ENCODE measurements at places on chromosomes 1 and 21.

- DNase-seq, result peak; percentile 41
Observed at GRCh38 chr1:206419250-206419649, 51.0 kb upstream of the IKBKE start.

DNA sequence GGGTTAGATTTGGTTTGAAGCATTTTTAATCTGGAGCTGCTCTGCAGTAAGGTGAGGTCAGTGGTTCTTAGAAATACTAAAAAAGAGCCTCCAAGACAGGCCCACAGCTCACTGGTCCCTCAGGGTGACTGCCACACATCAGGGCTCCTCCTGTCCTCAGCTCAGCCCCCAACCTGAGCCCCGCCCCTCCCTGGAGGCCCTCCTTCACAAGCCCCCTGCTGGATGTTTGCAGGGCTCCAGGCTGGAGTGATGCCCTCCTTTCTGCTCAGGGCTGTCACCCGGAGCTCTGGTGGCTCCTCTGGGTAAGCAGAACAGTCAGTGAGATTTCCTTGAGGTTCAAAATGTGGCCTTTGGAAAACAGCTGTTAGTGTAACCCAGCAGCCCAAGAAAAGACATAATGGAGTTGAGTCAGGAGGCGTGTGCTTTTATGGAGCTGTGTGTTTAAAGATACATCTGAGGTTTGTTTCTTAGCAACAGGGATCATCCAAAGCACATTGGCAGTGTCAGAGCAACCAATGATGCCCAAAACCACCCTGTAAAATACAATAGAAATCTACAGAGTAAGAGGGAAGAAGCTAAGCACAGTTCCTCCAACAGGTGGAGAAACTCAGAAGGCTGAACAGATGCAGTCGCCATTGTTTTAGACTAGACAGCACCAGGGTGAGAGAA lies 21.4 kb downstream of the STUM start:
- DNase-seq, result no peak

DNA sequence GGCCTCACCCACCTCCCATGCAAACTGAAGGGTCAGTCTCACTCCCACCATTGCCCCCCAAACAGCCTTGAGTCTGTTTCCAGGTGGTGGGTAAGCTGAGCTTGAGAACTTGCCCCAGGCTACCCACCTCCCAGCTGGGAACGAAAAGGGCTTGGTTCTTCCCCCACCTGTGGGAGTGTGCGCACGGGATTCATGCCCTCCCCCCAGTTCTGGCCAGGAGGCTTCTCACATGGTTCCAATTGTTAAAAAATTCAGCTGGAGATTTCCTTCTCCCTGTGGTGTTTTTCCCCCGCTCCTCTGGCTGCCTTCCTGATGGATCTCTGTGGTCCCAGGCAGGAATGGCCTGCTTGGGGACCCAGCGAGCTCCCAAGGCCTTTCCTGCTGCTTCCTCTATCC lies 81.8 kb upstream of the C21orf91 start:
- DNase-seq, result no peak

GRCh38 chr1:195577748-195578147 lies 1030.5 kb downstream of the KCNT2 start:
- no peak for DNase-seq

DNA sequence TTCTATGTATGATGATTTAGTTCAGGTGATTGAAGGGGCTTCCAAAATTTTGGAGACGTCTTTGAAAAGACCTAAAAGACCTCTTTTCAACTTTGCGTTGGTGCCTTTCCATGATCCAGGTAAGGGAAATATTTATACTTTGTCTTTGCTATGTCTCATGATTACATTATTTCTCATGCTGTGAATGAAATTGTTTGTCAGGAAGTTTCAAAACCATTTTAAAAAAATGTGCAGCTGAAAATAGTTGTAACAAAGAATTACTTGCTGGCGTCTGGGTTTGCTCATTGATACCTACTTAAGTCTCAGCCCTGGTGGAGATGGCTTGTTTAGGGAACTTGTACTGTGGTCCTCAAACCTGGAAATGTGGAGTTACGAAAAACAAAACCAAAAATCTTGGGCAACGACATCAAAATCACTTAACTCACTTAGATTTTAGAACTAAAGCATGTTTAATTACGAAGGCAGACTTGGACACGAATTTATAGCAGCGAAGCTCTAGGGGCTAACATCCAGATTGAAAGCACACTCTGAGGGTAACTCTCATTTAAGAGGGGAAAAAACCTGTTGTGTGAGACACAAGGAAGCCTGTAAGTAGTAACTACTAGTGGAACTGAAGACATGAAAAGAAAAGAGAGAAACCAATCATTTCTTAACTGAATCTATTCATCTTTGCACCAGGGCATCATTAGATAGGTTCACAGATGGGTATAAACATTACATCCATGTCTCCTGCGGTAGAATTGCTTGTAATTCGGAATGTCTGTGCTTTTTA lies 924 bp downstream of the HMCN1 start:
- DNase-seq, result no peak

DNA sequence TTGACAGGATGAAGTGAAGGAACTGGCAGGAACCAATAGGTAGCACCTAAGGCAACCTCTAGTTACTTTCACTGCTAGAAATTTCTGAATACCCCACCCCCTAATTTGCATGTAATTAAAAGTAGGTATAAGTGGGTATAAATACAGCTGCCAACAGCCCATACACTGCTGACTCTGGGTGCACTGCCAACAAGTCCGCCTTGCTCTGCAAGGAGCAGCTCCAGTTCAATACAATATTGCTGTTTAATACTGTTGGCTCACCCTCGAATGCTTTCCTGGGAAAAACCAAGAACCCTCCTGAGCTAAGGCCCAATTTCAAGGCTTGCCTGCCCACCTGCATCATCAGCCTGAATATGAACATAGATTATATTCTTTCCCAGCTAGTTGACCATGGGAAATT lies 981.9 kb downstream of the ADGRL2 start:
- no peak for DNase-seq

DNA sequence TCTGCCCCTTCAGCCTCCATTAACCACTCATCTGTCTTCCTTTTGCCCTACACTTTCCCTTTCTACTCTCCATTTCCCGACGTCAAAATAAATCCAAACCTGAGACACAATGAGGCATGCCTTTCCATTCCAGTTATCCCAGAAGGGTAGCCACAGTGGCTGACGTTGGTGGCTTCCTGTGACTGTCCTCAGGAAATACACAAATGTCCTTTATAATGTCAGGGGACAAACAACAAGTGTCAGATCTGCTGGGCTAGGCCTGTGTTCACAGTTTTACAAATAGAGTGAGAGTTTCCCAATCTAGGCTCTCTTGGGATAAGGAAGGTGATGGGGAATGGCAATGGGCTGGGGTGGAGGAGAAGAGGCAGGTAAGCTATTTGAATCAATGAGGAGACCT lies 135.3 kb downstream of the BRINP2 start:
- DNase-seq, result no peak

GRCh38 chr1:210252621-210253051 lies 20.0 kb downstream of the SERTAD4 start:
- DNase-seq, result no peak

- DNase-seq, result no peak
Observed at GRCh38 chr1:59442492-59442891, 145.6 kb downstream of the FGGY start.

DNA sequence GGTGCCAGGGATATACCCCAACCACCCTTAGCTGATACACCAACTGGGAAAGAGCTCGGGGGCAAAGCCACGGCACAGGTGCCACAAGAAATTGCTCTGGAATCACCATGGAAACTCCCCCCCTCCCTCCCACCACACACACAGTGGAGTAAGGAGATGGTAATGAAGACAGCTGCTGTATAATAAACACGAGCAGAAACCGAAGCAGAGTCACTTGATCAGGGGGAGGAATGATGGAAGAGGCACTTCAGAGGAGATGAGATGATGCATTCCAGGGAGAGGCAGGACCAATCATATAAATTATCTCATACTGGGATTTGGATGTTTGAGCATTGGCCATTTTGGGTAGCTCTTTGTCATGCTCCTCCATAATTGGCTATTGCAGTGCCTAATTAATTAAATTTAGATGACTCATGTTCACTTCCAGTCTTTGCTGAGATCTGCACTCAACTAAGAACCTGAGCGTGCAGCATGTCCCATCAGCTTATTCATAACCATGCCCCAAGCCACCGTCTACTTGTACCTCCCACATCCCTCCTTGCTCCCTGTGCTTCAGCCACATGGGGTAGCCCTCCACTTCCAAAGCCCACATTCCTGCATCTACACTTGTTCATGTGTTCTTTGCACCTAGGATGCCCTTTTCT lies 189.5 kb downstream of the ZSCAN20 start:
- DNase-seq, result no peak

DNA sequence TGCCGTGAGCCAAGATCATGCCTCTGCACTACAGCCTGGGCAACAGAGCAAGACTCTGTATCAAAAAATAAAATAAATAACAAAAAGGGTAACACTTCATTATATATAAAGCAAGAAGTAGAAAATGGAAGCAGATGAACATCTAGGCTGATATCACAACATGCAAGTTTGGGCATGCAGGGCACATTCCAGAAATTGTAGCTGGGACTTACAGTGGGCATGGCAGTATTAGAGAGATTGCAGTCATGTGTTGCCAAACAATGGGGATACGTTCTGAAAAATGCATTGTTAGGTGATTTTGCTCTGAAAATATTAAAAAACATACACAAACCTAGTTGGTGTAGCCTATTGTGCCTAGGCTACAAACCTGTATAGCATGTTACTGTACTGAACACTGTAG lies 441.0 kb upstream of the PRMT6 start:
- peak; percentile 50 for DNase-seq

DNA sequence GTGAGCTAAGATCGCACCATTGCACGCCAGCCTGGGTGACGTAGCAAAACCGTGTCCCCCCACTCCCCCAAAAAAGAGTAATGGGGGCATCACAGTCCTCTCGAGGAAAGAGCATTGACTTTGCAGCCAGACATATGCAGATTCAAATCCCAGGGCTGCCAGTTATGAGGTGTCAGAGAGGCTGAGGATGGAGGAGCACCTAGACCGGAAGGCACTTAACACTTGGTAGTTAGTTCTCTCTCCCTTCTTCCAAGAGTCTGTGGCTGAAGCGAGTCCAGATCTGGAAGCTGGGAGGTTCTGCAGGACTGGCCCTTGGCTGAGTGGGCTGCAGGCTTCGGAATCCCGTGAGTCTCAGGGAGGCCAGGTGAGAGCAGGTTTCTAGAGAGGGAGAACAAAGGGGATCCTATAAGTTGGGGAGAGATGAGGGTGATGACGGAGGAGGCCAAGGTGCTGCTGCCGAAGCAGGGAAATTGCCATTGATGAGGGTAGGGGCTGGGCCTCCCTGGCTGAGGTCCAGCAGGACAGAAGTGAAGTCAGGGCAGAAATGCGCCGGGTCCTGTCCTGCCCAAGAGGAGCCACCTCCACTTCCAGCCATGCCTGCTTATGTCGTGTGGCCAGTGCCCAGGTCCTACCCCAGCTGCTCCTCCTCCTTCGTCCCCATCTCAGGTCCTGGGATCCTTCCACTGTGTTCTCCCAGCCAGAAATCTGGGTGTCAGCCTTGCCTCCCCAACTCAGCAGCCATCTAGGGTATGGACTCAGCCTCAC lies 13.3 kb upstream of the SPOCD1 start:
- no peak for DNase-seq

DNA sequence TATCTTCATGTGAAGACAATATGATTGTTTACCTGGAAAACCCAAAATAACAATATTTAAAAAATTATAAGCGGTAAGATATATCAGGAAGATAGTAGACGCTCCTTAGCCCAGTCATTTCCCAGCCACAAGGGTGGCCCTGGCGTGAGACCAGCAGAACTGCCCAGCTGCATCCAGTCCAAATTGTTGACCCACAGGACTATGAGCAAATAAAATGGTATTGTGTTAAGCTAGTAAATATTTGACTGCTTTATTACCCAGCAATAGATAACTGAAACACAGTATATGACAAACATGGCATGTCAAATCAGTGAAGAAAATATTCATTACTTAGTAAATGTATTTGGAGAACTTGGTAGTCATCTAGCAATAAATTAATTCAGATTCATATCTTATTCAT lies 294.3 kb upstream of the SPAG17 start:
- no peak for DNase-seq

GRCh38 chr1:26932531-26932930 lies 11.0 kb downstream of the NUDC start:
- no peak for DNase-seq

DNA sequence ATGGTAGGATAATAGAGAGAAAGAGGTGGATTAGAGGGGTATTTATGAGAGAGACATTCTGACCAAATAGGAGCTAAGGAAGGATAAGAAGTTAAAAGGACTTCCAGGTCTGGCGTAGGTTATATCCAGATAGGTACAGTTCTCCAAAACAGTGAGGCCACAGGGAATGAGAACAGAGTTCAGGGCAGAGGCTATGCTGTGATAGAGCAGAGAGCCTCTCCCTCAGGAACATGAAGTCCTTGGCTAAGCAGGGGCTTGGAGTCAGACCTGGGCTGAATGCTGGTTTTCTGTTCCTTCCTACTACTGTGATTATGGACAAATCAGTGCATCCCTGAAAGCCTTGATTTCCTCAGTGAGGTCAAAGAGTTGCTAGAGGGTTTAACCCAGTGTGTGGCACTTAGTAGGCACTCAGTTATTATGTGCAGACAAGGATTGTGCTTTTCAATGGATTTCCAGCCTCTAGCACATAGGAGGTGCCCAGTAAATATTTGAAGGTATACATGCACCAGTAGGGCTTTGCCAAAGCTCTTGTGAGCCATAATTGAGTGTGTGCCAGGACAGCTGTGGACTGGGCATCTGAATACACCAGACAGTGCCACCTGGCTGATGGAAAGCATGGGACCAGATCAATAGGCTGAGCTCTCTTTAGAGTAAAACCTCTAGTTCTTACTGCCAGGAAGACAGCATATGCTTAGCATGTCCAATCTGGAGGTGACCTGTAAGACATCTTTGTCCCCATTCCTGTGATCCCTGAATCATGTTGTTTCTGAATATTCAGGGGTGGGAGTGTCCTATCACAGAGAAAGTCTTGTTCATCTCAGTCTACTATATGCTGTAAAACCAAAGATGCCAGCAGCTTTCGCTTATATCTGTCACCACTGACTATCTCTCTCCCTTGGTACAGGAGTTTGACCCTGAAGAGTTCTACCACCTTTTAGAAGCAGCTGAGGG lies 111.1 kb downstream of the PIK3R3 start:
- no peak for DNase-seq

GRCh38 chr1:94622757-94623156 lies 81.2 kb upstream of the F3 start:
- peak; percentile 91 for DNase-seq

GRCh38 chr21:36386031-36386642 lies 945 bp downstream of the CHAF1B start:
- DNase-seq, result no peak

GRCh38 chr21:46347791-46348381 lies 23.9 kb downstream of the PCNT start:
- no peak for DNase-seq

- peak; percentile 72 for DNase-seq
Observed at GRCh38 chr1:178282949-178283367, 189.1 kb downstream of the RASAL2 start.

GRCh38 chr1:214658785-214659184 lies 55.8 kb downstream of the CENPF start:
- peak; percentile 12 for DNase-seq

Measured in mammary epithelial cell (primary cell).